ENCODE measurements at places on chromosomes 12 and 14.

GRCh38 chr14:38342803-38343202 lies 86.9 kb upstream of the CLEC14A start:
- DNase-seq = no peak

- no peak for DNase-seq
Measured at GRCh38 chr14:77557391-77557790, 58.8 kb upstream of the ISM2 start.

DNA sequence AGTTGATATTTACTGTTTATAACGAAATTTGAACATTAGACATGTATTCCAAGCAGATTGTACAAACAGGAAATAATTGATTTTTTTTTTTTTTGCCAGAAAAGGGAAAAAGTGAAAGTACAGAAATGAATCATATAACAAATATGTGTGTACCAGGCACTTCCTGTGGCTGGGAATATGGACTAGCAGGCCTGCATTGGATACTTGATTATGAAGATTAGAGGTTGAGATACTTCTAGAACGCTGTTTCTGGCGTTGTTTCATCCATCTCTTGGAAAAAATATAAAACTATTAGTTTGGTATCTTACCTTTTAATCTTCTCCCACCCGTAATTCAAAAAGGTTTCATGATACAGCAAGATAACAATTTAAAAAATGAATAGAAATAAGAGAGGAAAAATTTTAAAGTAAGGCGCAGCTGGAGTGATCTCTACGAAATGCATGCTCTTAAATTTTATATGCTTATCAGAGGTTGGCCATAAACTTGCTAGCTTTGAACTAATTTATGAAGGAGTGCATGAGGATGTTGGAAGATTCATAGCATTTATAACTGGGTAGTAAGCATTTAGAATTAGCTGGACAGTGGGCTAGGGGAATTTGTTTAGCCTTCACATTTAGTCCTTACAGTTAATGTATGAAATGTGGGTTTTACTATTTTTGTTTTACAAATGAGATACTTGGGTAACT lies 90.8 kb downstream of the AEBP2 start:
- no peak for DNase-seq

DNA sequence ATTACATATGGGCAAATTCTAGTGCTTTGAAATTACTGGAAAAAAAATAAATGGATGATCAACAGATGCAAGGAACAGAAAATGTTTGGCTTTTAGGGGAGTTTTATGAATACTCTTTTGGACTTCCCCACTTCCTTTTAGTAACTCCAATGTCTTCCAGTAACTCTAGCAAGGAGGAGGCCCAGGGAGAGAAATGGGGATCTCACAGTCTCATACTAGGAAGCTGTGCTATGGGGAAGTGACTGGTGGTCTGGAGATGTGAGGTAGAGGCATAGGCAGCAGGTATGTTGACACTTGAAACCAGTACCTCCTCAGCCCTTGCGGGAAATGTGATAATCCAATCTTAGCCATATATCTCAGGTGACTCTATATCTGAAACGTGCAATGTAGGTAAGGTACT lies 68.1 kb downstream of the CRADD start:
- peak; percentile 72 for DNase-seq

- DNase-seq = no peak
Measured at GRCh38 chr12:12018454-12018853, 52.3 kb upstream of the BCL2L14 start.

DNA sequence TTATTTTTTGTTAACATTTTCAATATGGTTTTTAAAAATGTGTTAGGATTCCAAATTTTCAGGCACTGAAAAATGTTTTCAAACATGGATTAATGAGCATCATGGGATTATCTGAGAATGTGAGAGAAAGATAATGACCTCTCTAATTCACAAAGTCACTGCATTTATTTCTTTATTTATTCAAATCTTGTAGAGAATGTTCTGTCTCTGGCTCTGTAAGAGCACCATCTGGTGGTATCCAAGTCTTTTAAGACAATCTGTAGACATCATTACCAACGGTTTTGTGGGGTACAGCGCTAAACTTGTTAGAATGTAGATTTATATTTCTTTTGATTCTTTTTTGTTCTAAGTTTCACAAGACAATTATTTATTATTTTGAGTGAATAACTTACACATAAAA lies 956.0 kb upstream of the NOVA1 start:
- no peak for DNase-seq

DNA sequence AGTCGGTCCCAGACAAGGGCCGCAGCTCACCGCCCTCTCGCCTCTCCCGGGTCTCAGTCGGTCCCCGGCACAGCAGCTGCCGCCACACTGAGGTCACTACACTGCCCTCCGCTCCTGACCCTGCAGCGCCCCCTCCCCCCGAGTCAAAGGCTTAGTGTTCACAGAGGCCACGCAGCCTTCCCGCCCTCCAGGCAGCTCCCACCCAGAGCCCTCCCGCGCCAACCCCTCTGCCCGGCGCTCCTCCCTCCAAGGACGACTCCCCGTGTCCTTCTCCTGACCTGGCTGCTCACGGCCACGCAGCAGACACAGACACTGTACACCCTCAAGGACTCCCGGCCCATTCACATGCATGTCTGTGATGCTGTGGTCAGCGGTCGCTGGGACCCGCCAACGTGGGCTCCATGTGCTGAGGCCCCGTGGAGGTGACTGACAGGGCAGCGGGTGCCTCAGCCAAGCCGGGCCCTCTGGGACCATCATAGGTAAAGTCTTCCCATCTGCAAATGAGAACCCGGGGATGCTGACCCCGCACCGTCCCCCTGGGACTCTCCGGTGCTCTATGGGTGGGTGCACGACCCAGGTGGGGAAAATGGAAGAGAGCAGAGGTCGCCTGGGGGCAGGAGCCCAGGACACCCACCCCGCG lies 16.3 kb upstream of the GALNT9 start:
- DNase-seq = no peak

DNA sequence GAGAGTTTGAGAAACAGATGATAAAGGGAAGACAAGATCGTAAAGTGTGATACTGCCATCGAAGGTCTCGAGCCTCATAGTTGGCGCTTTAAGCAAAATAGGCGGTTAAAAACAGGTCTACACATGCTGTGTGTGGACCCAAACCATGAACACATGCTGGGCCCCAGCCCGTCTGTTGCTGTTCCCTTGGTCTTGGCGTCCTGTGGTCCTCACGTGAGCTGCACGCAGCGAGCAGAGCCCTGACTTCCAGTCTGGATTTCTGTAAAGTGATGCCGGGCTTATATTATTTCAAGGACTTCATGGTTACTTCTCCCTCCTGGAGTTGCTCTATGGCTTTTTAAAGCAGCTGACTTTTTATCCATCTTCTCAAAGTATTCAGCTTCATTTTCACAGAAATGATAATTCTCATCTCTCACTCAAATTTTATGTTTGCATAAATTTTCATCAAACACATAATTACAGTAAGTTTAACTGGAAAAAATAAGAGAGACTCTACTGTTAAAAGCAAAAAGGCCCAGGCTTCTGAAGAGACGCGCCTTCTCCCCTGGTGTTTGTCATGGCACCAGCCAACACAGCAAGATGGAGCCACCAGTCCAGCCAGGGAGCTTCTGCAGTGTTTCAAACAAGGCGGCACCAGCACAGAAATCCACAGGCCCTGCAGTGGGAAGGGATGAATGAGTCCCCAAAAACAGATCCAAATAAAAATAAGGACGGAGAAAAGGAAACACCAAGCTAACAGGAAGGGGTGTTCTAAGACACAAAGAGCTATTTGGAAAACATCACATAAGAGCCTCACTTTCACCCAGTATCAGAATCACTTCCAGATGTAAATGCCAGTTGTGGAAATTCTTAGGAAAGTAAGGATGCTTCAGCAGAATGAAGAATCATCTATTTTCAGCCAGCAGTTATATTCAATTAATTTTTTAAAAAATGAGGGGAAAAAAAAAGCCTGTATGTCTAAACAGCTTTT lies 24.9 kb downstream of the SFSWAP start:
- DNase-seq = no peak

DNA sequence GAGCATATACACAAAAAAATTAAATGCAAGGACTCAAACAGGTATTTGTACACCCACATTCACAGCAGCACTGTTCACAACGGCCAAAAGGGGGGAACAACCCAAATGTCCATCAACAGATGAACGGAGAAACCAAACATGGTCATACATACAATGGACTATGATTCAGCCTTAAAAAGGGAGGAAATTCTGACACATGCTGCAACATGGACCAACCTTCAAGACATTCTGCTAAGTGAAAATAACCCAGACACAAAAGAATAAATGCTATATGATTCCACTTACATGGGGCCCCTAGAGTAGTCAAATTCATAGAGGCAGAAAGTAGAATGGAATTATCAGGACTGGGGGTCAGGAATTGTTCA lies 29.5 kb downstream of the ACTN1 start:
- DNase-seq = no peak

- no peak for DNase-seq
Measured at GRCh38 chr14:94691660-94692034, 78.3 kb downstream of the GSC start.

DNA sequence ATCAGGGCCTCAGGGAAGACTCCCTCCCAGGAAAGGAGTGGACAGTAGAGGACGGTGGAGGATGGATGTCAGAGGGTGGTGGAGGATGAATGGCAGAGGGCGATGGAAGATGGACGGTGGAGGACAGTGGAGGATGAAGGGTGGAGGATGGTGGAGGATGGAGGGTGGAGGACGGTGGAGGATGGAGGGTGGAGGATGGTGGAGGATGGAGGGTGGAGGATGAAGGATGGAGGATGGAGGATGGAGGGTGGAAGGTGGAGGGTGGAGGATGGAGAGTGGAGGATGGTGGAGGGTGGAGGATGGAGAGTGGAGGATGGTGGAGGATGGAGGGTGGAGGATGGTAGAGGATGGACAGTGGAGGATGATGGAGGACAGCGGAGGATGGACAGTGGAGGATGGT lies 95.9 kb downstream of the LRRC74A start:
- DNase-seq = no peak

- DNase-seq = peak; percentile 65
Measured at GRCh38 chr14:97077253-97077653, 280.1 kb downstream of the VRK1 start.

GRCh38 chr12:49068879-49069506 lies 786 bp downstream of the RHEBL1 start:
- no peak for DNase-seq

GRCh38 chr14:20742132-20742531 lies 3.6 kb upstream of the EDDM3A start:
- no peak for DNase-seq

GRCh38 chr12:51714666-51715065 lies 123.6 kb downstream of the SCN8A start:
- DNase-seq = no peak

DNA sequence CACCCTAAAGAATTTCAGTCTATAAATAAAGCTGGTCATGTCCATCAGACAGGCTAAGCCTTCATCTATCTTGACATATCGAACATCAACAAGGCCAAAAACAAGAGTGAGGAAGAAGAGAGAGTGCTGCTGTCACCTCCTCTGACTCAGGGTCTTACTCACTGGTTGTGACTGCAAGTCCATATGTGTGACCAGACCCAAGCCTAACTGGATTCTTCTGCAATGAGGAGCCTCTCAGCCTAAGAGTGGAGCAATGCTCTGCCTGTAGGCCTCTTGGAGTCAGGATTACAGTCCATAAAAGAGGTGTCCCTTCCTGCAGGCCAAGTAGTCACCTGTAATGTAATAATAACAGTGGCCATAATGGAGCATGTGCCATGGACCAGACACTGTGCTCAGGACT lies 121.2 kb upstream of the SLC35F4 start:
- no peak for DNase-seq

GRCh38 chr14:45673420-45673819 lies 420.4 kb upstream of the MIS18BP1 start:
- no peak for DNase-seq

DNA sequence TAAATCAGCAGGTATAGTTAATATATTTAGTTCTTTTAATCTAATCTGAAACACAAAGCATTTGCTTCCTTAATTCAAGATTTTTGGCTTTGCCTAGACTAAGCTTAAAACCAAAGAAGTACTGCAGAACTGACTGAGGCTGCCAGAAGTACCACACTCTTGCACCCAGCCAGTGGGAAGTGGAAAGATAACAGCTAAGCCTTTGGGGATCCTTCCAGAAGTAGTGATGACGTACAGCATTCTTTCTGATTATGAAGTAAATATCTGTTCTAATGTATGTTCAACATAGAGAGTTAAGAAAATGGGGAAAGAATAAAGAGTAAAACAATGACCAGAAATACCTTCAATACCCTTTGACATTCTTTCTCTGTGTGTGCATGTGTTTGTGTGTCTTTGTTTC lies 19.3 kb downstream of the NTF3 start:
- no peak for DNase-seq

DNA sequence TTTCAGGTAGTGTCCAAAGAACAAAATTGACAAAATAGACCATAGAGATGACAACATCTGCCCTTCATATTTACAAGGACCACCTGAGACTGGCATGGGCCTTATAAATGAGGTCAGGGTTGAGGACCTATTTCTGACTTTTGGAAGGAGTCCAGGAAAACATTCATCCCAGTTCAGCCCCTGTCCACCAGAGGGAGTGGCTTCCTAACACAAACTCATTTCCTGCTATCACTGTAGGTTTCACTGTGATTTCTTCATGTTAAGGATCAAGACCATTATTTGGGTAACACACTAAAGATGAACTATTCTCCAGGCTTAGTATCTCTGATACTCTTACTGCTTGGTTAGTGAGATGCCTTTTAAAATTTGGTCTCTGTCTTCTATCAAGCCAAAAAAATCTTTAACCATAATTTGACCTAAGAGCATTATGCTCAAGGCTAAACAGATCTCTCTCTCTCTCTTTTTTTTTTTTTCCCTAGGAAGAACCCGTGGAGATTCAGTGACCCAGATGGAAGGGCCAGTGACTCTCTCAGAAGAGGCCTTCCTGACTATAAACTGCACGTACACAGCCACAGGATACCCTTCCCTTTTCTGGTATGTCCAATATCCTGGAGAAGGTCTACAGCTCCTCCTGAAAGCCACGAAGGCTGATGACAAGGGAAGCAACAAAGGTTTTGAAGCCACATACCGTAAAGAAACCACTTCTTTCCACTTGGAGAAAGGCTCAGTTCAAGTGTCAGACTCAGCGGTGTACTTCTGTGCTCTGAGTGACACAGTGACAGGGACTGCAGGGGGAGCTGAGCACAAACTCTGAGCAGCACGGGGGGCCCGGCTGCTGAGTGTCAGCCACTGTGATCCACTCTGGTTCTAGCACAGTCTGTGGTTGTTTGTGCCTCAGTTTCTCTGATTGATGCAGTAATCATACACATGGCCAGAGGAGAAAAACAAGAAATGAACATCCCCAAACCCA lies 267.6 kb upstream of the OR4E1 start:
- no peak for DNase-seq

- no peak for DNase-seq
Measured at GRCh38 chr12:13049816-13050215, 5.6 kb downstream of the FAM234B start.

DNA sequence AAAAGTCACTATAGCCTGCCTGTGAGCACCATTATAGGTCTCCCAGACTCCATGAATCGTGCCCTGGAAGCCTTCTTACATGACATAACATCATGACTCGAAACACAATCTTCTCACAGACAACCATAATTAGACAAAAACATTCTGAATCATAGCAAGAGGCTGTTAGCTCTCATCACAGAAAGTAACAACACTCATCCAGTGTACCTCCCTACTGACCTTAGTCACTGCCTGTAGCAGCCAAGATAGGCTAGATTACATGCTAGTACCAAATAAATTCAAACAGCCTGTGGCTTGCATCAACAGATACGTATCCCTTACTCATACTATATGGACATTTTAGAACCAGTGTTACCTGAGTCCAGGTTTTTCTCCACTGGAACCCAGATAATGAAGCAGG lies 663.8 kb upstream of the FOXG1 start:
- DNase-seq = no peak

- no peak for DNase-seq
Measured at GRCh38 chr12:97335115-97335514, 127.5 kb upstream of the RMST start.
